Activated naive CD8-positive, alpha-beta T cell treated with anti-CD3 and anti-CD28 coated beads, Interleukin-2, amount 50 U/mL, for 16 hours (primary cell): ENCODE measurements at places on chromosomes 16 and 17.

DNA sequence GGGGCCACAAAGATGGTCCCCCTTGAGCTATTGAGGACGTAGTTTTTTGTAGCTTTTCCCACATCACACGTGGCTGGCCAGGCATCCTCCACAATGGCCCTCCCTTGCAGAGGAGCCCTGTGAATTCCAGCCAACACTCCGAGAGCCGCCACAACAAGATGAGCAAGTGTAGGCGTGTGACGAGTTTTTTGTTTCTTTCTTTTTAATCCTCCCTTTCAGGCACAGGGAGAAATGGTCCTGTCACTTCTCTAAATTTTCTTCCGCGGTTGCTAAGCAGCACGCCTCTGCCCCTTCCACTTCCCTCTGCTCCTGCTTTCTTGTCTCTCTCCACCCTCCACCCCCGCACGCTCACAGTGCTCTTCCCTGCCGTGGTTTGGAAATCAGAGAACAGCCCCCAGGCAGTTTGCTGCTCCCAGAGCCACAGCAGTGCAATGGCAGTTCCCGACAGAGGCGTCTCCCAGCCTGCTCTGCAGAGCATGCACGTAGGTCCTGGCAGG lies 68.0 kb upstream of the MRTFB start:
- DNase-seq = no peak

GRCh38 chr16:30353438-30354129 lies 1.5 kb downstream of the CD2BP2 start:
- DNase-seq = no peak

DNA sequence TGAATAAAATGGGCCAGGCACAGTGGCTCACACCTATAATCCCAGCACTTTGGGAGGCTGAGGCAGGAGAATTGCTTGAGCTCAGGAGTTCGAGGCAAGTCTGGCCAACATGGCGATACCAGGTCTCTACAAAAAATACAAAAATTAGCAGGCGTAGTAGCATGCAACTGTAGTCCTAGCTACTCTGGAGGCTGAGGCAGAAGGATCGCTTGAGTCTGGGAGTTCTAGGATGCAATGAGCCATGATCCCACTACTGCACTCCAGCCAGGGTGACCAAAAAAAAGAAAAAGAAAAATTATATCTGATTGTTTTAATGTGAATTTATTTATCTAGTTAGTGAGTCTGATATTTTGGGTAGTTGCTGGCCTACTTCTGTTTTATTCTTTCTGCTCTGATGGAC lies 7.0 kb downstream of the IL34 start:
- no peak for DNase-seq

- no peak for DNase-seq
These were observed 8.2 kb downstream of the MMP2 start for GRCh38 chr16:55487048-55487803.

- DNase-seq = no peak
These were observed 14.7 kb downstream of the KNOP1 start for GRCh38 chr16:19703172-19703889.

GRCh38 chr17:39640591-39641031 lies 3.7 kb downstream of the STARD3 start:
- DNase-seq = no peak

DNA sequence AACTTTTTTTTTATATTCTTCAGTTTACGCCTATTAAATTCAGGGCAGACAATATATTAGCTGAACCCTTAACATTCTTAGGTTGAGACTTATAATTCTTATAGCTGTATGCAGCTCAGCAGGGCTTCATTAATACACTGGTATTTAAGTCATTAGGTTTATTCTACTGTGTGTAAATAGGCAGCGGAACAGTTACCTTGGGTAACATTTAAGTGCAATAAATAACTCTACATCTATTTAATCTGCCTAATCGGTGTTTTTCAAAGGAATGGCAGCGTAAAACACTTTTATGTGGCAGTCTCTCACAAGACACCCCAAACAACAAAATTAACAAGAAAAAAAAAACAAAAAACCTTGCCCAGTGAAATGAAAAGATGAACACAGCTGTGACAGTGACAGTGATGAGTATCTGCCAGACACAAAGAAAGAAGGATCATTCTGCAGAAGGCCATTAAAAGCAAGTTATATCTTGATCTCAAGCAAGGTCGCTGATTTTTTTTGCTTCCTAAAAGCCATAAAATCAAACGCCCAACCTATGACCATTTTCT lies 32.6 kb downstream of the KCNJ2 start:
- no peak for DNase-seq

GRCh38 chr17:10178506-10178991 lies 19.9 kb downstream of the GAS7 start:
- no peak for DNase-seq

- DNase-seq = no peak
These were observed 8.5 kb upstream of the MED11 start for GRCh38 chr17:4722678-4723240.

GRCh38 chr17:38917259-38917658 lies 8.2 kb upstream of the LASP1NB start:
- no peak for DNase-seq

- no peak for DNase-seq
These were observed 90.7 kb downstream of the WNT3 start for GRCh38 chr17:46727572-46728348.

- peak; percentile 69 for DNase-seq
These were observed 4.3 kb downstream of the VAMP2 start for GRCh38 chr17:8158267-8159031.

- no peak for DNase-seq
These were observed 601 bp upstream of the RFWD3 start for GRCh38 chr16:74667255-74667700.

GRCh38 chr16:81446907-81447268 lies 2.3 kb downstream of the CMIP start:
- DNase-seq = no peak

GRCh38 chr16:68399456-68399855 lies 48.9 kb downstream of the SMPD3 start:
- no peak for DNase-seq

GRCh38 chr16:10552998-10553491 lies 27.4 kb downstream of the EMP2 start:
- peak; percentile 29 for DNase-seq

- no peak for DNase-seq
These were observed 3.7 kb upstream of the PYCR1 start for GRCh38 chr17:81940538-81941483.

DNA sequence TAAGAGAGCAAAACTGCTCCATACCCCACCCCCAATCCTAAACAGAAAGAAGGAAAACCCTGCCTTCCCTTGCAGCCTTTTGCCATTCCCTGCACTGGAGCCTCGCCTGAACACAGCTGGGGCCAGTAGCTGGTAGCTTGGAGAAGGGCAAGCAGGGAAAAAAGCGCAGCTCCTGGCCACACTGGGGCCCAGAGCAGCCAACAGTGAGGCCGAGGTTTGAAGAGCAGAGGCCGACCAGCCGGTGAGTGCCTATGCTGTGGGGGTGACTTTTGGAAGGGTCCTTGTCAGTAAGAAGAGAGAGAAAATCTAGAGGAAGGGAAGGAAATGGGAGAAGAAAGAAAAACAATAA lies 3.2 kb upstream of the HOXB9 start:
- DNase-seq = no peak

DNA sequence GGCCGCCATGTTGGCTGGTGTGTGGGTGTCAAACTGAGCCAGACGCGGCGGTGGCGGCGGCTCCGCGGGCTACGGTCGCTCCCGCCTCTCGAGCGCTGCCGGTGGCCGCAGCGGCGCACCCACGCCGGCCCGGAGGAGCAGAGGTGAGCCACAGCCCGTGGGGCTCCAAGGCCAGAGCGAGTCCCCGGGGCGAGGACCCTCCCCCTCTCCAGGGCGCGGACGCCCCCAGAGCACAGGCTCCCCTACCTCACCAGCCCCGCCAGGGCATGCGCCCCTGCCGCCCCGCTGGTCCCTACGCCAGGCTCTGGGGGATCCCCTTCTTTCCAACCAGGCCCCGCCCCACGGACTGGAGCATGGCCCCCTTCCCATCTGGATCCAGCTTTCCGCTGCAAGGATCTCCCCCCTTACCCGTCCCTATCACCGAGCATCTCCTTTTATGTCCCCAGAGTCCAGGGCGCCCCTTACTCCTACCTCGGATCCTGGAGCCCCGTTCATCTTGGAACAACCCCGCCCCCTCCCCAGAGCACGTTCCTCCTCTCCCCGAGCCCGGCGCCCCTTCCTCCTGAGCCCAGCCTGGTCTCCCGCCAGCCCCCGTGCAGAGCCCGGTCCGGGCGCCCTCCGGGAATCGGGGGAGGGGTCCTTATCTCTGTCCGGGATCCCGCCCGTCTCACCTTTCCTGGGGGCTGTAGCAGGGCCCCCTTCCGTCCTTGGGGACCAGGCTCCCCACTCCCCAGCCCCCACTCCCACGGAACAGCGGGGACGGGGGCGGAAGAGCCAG lies 412 bp downstream of the EPN2 start:
- no peak for DNase-seq

GRCh38 chr17:6059406-6059805 lies 10.8 kb upstream of the WSCD1 start:
- no peak for DNase-seq

DNA sequence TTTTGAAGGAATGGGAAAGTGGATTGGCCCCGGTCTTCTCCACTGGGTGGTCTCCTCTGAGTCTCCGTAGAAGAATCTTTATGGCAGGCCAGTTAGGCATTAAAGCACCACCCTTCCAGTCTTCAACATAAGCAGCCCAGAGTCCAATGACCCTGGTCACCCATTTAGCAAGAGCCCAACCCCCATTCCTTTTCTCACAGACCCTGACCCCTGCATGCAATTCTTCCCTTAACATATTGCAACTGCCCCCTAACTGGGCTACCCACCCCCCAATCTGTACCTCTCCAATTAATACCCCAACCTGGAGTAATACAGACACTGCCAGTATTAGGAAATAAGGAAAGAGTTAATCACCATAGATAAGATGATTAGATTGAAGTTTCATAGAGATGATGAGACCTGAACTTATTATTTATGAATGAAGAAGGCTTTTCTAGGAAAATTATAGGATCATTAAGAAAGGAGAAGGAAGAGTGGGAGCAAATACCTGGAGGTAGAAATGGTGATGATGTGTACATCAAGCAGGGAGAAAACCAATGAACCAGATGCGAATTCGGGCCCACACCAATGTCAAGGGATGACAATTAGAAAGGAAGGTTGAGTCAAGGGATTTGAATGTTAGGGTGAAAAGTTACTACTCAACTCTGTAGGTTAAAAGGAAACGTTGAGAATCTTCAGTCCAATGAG lies 2.4 kb downstream of the CCL2 start:
- DNase-seq = no peak

DNA sequence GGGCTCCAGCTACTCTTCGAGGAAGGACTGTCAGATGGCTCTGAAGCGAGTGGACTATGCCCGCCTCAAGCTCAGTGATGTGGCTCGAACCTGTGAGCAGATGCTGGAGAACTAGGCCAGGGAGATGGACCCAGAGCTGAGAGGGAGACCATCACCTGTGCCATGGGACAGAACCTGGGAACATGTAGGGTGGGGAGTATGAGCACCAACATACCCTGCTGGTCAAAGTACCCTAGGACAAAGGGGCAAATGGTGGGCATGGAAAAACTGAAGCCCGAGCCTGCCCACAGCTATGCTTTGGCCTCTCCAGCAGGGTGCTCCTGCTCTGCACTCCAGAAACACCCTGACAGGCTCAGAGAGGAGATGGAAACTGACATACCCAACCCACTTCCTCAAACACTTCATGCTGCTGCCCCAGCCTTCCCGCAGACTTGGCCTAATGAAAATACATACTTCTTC lies 1.9 kb downstream of the MED11 start:
- DNase-seq = no peak

DNA sequence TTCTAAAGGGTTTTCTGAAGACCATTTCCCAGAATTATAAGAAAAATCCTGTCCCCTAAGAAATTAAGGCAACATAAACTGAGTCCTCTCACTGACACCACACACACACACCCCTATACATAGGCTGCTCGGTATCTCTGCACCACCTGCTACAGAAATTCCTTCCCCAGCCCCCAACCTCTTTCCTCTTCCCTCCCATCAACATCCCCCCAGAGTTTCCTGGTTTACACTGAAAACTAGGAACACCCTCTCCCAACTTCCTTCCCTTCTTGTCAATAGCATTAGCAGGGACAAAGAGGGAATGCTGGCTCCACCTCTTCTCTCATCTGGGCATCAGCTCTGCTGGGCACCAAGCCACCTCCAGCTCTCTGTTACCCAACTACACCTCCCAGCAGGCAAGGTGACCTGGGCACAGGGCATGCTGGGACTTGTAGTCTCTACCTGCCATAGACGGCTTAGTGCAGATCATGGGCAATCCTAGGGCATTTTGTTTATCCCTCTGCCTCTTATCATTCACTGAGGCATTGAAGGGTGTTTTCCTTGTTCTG lies 15.7 kb downstream of the CAVIN1 start:
- DNase-seq = no peak

GRCh38 chr17:4144422-4144747 lies 1.4 kb downstream of the CYB5D2 start:
- DNase-seq = no peak

DNA sequence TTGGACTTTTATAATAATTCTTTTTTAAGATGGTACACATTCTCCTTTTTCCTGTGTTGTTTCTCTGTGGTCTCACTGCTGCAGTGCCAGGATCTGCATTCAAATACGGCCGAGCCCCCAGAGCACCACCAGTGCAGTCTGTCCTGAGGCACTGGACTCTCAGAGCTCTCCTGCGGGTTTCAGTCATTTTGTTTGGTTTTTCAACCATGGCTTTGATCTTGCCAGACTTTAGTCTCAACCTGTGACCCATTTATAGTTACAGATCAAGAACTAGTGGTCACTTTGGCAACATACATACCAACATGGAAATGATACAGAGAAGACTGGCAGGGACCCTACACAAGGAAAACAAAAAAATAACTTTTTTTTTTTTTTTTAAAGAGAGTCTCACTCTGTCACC lies 177.4 kb downstream of the LGALS9B start:
- DNase-seq = no peak

GRCh38 chr16:9503251-9503984 lies 412.0 kb downstream of the HAPSTR1 start:
- DNase-seq = no peak

GRCh38 chr17:16662936-16663335 lies 9.3 kb upstream of the ZNF624 start:
- DNase-seq = no peak

GRCh38 chr17:40632216-40632615 lies 15.4 kb downstream of the SMARCE1 start:
- no peak for DNase-seq

DNA sequence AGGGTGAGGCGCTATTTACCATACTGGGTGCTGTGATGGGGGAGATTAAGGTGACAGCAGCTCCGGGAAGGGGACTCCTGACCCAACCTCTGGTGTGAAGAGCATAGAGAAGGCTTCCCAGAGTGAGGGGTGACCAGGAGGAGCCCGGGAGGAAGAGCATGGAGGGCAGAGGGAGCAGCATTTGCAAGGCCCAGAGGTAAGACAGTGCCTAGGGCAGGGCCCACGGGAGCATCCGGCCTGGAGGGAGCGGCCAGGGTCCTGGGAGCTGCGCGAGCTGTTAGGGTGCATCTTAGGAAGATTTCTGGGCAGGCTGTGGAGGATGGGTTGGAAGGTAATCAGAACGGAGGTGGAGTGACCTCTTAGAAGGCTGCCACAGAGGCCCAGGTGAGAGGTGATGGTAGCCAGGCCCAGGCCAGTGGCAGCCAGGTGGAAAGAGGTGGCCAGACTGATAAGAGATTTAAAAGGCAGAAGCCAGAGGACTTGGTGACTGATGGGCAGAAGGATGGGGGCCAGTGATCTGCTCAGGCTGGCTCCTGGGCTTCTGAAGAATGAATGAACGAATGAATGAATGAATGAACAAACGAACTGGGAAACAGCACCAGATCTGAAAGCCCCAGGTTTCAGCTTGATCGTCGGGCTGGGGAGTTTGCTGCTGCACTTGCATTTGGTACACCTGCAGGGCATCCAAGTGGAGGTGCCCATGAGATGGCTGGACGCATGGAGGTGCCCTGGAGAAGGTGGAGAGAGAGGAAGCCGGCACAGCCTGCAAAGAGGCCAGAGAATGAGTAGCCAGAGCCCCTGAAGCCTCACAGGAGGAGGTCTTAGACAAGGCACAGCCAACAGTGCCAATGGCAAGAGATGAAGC lies 13.0 kb upstream of the TMEM92 start:
- DNase-seq = no peak
